ENCODE measurements at places on chromosomes 16 and 17.

- DNase-seq, result no peak
Observed at GRCh38 chr17:74147966-74148365, 55.5 kb upstream of the RPL38 start.

DNA sequence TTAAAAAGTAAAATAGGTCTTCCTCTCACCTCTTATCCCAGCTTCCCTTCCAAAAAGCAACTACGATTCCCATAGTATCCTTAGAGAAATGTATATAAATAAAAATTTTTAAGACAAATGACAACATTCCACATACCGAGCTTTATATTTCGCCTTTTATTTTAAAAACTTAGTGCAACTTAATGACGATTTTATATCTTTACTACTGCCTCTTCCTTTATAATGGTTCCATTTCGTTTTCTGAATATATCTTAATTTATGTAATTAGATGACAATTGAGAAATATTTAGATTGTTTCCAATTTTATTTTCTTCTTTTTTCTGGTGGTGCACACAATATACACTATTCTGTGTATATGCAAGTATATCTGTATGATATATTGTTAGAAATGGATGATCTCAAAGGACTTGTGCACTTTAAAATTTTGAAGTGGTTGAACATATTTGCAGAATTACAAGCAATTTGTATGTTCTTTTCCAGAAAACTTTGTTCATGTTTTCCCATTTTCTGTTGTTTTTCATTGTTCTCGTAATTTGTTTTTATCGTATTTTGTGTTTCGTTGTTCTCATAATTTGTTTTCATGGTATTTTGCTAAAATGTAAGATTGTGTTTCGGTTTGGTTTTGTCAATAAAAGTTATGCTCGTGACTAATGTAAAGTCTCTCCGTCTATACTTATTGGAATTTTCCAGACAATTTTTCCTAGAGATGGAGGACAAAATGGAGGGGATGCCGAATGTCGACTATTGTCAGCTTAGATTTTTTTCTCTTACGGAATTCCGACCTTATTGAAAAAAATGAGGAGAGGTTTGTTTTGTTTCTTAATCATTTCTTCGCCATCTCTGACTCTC is 20.4 kb upstream of the HOXB13 start:
- DNase-seq, result no peak

DNA sequence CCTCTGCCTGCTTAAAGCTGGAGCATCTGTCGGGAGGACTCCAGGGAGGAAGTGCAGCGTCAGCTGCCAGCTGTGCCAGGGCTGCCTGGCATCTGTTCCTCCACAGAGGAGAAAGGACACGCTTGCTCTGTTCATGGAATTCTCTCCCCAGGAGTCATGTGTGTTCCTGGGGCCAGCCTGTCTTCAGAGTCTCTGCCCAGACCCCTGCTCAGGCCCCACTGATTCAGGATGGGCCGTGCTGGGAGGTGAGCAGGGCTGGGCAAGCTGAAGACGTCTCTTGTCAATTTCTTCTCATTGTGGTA is 24.2 kb downstream of the CRISPLD2 start:
- no peak for DNase-seq

DNA sequence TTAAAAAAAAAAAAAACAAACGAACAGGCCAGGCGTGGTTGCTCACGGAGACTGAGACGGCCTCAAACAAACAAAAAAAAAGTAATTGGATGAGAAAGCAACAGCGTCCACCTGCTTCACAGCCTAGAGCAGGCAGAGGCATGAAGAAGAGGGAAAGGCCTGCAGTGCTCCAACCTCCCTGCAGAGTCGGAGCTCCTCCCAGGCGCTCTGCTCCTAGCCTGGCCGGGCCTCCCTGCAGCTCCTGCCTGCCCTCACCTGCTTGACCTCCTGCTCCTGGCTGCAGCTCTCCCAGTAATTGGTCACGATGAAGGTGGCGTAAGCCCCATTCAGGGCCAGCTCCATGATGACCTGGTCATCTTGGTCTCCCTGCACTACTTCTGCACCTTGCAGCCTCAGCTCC is 5.5 kb downstream of the NMRAL1 start:
- DNase-seq, result no peak

GRCh38 chr17:8122422-8122923 is 1.4 kb downstream of the HES7 start:
- peak; percentile 34 for DNase-seq

- peak; percentile 24 for DNase-seq
Observed at GRCh38 chr16:75402821-75403475, 30.4 kb downstream of the CFDP1 start.

DNA sequence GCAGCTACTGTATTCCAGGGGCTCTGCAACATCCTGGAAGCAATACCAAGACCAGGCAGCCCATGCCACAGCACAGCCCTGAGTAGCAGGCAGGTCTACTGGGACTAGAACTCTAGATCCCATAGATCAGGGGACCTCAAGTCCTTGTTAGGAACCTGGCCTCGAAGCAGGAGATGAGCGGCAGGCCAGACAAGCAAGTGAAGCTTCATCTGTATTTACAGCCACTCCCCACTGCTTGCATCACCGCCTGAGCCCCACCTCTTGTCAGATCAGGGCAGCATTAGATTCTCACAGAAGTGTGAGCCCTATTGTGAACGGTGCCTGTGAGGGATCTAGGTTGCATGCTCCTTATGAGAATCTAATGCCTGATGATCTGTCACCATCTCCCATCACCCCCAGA is 295.7 kb upstream of the TNRC6C start:
- DNase-seq, result no peak

DNA sequence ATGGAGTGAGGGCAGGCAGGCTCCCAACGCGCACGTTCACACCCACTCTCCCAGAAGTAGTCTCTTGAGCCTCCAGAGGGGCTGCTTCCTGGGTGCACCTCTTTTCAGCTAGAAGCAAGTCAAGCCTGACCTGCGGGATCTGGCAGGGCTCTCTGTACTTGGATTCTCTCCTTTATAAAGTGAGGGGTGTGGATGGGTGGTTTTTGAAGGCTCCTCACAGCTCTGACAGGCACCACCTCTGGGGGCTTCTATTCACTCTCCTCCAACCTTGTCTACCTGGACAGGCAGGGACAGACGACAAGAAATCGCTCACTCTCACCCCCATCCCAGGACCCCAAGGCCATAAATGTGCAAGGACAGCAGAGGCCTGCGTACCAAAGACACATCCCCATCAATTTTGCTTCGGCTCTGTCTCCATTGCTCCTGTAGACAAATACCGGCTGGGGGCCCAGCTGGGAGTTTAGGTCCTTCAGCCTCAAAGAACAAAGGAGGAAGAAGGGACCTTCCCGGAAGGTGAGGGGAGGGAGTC is 814 bp upstream of the DYNLL2 start:
- no peak for DNase-seq

Measured in NCI-H226 (cell line).